ENCODE measurements at places on chromosomes 3 and 15.
A peak's percentile ranks its signal among the peaks of the same experiment; 100 is the strongest.

- DNase-seq = no peak
These were observed 11.2 kb downstream of the STIMATE start for GRCh38 chr3:52886049-52886730.

DNA sequence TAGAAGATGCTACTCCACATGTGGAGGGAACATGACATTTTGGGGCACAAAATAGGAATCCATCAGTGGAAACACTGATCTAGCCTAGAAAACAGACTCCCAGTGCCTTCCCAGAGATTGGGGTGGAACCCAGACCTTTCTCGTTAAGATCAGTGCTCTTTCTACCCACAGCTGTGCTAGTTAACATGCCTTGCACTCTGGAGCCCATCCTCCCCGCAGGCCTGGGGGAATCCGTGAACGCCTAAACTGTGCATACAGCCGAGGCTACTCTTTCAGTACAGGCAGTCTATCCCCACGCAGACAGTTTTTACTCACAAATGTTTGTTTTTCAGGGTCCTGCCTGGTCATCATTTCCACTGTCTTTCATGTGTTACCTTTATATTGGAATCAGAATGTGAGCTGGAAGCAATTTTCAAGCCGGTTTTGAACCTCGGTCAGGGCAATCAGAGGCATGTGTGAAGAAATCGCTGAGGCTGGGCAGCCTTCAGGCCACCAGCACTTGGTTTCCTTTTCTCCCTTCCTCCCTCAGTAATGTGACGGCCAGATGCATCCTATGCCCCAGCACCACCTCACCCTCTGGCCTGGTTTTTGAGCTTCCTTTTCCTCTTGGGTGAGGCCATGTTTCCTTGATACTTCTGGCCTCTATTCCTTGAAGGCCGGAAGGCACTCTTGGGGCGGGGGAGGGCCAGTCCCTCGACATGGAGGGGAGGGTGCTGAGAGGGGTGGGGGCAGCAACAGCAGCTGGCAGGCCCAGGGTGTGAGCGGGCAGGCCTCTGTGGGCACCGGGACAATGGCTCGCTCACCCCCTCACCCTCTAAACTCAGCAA lies 123.6 kb upstream of the GALNT15 start:
- DNase-seq = no peak

DNA sequence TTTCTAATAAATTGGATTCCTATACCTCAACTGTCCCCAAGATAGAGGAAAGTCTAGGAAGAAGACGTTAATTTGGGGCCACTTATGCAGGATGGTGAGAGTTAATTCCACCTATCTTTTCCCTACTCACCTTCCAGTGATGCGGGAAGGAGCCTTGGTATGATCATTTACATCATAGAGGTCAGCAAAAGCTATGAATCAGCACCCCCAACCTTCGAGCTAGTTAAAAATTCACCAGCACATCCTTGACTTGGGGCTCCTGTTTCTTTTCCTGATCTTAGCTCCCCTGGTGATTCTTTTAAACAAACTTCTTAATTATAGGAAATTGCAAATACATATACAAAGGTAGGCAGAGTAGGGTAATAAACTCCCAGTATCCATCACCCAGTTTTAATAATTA lies 366.6 kb downstream of the SOX2 start:
- no peak for DNase-seq

DNA sequence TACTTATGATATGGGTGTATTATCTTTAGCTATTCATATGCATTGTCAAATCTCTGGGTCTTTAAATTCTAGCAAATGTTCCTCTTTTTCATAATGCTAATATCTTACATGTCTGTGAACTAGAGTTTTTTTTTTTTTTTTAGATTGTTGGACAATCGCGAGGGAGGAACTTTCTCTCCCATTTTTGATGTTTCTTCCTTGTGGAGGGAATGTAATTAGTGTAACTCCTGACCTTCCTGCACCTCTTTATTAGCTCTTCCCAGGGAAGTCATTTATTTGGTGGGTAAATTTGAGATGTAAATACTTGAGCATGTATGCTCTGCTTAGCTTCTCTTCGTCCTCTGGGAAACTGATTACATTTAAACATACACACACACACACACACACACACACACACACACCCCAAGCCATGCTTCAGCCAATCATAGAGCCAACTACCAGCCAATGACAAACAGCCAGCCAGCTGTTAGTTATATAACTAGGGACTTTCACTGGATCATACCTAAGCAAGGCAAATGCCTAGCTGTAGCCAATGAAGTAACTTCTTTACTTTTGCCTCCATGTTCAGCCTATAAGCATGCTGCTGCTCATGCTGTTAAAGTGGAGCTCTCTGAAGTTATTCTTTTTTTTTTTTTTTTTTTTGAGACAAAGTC lies 8.3 kb upstream of the USP8 start:
- no peak for DNase-seq

DNA sequence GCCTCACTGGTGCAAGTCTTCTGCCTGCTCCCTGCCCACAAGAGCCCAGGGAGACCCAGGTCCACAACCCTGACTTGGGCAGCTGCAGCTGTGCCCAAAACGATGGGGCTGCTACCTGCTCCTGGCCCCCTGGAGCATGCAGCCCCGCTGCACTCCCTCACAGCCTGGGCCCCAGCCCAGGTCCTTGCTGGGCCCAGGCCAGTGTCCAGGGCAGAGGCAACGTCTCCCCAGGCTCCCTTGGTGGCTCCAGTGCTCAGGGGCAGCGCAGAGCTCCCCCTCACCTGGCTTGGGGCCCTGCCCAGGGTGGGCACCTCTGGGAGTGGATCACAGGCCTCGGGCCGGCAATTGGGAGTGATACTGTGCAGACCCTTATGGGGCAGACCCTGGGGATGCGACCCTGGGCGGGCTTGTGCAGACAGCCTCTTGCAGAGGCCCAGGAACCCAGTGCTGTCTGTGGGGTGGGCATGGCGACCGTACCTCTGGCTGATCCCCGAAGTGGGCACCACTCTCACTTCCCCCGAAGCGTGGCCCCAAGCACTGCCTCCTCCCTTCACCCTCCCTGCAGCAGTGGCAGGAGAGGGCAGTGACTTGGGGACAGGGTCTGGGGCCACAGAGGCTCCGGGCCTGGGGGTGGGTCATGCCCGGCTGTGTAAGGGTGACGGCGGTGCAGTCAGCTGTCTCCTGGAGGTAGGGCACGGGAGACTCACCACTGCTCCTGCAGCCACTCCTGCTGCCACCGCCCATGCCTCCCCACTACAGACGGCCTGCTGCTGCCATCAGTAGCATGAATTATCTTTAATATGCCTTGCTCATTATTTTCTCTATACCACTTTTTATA lies 255.9 kb downstream of the DOCK3 start:
- no peak for DNase-seq

DNA sequence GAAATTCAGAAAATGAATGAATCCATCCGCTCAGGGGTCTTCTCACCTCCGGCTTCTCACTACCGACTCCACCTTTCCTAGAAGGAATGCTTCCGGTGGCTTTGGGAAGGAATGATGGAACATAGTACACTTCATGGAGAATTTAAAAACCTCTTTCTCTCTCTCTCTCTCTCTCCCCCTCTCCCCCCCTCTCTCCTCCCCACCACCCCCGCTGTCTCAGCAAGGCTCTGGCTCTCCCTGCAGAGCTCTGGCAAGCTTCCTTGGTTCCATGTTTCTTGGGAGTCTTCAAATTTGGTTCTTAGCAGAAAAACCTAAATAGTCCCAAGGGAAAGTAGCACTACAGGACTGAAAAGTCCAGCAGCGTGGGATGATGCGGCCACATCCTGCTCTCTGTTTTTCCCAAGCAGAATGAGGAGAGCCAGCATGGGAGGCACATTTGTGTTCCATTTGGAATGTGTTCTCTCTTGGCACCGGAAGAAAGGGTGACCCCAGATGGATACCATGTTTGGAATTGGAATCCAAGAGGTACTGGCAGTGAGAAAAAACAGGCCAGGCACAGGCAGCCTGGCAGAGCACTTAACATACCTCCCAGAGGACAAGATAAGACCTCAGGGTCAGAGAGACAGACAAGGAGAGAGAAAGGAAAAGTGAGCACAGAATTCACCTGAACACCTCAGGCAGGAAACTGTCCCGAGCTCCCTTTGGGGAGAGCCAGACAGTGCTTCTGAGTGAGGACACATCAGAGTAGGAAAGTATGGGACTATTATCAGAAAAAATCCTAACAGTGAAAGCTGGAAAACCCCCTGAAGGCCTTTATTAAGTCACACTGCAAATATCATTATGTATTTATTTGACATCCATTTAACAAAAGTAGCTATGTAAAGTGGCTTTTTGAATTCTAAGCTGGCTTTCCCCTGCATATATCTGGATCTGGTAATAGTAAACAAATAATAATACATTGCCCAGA lies at the start of gene POPDC2:
TSS of gene POPDC2 (minus strand) at position 116 of the 967 bp plus-strand sequence. CDS start 166 bp downstream, outside the sequence.
- no peak for DNase-seq

GRCh38 chr3:153624310-153625030 lies 462.4 kb downstream of the RAP2B start:
- no peak for DNase-seq

GRCh38 chr3:8827641-8828040 lies 58.2 kb upstream of the OXTR start:
- DNase-seq = no peak

GRCh38 chr15:27223179-27223578 lies 252.2 kb downstream of the GABRG3 start:
- no peak for DNase-seq

GRCh38 chr15:54374184-54374952 lies 396.1 kb downstream of the UNC13C start:
- peak; percentile 59 for DNase-seq

- DNase-seq = no peak
These were observed 343.3 kb downstream of the DIPK2A start for GRCh38 chr3:144314946-144315345.

DNA sequence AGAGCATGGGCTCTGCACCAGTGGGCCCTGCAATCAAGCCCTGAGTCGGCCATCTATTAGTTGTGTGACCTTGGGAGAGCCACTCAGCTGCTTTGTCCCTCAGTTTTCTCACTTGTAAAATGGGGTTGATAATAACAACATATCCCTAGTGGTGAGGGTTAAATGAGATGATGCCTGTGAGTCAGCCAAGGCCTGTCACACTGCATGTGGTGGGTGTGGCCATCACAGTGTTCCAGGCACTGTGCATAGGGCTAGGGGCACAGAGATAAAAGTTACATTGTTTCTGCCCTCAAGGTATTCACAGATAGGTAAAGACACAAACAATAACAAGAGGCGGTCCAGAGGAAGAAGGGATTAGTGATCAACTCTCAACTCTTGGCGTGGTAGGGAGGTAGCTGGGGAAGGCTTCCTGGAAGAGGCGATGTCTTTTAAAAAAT lies 19.5 kb downstream of the SMAD6 start:
- no peak for DNase-seq

- no peak for DNase-seq
These were observed 68.3 kb upstream of the TBC1D5 start for GRCh38 chr3:17810759-17811158.

DNA sequence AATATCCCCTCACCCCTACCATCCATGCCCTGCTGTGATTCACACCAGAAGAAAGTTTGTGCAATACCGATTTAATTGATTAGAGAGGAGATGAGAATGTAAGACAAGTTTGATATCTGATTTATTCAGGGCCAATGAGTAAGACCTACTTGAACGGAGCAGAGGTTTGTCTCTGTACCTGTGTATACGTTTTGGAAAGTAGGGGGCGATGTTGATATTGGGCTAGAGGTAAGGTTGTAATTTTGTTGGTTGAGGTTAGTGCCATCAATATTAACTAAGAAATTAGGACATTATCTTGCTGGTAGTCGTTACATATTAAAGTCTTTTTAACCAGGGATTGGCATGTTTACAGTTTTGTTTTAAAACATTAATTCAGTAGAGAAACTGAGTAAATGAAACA lies 20.5 kb downstream of the EAF2 start:
- DNase-seq = no peak

GRCh38 chr3:23019596-23020300 lies 183.4 kb upstream of the UBE2E2 start:
- no peak for DNase-seq

DNA sequence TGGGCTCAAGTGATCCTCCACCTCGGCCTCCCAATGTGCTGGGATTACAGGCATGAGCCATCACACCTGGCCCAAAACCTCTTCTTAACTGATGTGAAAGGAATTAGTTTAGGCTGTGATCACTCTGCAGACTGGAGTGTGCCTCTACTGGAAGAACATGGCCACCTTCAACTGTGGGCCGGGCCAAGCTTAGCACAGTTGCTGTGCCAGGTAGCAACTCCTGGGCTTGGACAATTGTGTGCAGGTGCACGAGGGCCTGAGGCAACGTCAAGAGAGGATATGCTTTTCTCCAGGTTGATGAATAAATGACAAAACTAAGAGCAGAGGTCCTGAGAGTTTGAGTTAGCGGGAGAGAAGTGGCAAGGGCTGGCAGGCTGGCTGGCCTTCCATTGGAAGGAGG lies 6.5 kb downstream of the FAH start:
- no peak for DNase-seq

- DNase-seq = no peak
These were observed 4.5 kb upstream of the CACNA1D start for GRCh38 chr3:53489787-53490458.

DNA sequence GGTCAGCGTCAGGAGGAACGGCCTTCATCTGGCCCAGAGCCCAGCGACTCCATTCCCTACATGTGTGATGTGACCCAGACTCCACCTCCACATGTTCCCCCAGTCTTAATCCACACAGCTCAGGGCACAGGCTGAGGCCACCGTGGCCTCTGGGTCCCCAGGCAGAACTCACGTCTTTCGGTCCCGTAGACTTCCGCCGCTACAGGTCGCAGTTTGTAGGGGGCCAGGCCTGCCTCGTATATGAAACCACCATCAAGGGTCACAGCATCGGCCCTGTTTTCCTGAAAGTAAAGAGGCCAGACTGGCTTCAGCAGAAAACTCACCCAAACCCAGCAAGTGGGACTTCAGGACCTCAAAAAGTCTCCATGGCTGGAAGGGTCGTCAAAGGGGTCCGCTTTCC lies 8.6 kb downstream of the LTF start:
- DNase-seq = no peak

DNA sequence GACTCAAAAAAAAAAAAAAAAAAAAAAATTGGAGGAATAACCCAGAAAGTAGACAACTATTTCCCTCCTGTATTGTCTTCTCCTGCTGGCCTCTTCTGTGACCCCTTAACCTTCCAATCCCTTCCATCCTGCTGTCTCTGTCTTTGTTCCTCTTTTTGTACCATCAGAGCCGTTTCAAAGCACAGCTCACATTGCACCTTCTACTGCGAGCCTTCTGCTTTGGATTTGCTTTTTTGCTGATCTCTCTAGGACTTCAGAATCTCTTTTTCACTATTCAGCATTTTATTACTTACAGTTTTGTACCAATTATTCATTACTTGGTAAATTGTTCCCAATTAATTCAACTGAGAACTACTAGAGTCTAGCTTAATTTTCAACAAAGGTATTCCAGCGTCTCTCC lies 284.0 kb upstream of the TBL1XR1 start:
- DNase-seq = no peak

DNA sequence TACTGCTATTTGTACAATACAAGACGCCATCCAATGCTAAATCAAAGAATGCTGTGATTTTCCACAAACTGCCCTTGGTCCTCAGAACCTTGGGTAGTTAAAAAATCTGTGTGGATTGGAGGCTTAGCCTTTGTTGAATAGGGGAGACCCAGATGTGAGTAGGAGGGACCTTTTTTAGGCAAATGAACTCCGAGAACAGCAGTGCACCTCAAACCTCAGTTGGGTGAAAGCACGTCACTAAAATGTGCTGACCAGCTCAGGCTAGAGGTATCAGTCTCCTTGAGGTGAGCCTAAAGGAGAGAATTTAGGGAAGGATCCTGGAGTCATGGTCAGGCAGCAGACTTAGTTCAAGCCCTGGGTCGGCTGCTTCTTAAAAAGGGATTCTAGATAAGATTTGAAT lies 200.7 kb downstream of the SOX2 start:
- no peak for DNase-seq

Measured in NCI-H524 treated with DMSO at 0.1 percent for 48 hours (cell line).